ENCODE measurements at places on chromosomes 1 and 21. TPM values are rescaled to one million over a fixed set of nuclear protein-coding genes. Genes with fewer than 3 reads are reported as not detected.

Gene TNFRSF1B
- total RNA-seq = 174 TPM

Gene KCNN3
- 0.22 TPM for total RNA-seq

Gene TMEM125
- total RNA-seq = not detected

Gene CFAP45
- 0.75 TPM for total RNA-seq

Gene MSH4
- 0.58 TPM for total RNA-seq

Gene SLC22A15
- 0.68 TPM for total RNA-seq

Gene ADAMTS4
- 0.37 TPM for total RNA-seq

Gene ZNF593OS
- total RNA-seq = not detected

Gene CHRNB2
- total RNA-seq = not detected

Gene ADGRB2
- total RNA-seq = 0.57 TPM

Gene VHLL
- 0.35 TPM for total RNA-seq

Gene TNNI3K
- total RNA-seq = not detected

Gene HRNR
- not detected for total RNA-seq

Gene GNG4
- total RNA-seq = 5.6 TPM

Gene TACSTD2
- total RNA-seq = not detected

Data from CD8-positive, alpha-beta memory T cell (primary cell).